ENCODE measurements at places on chromosomes 1 and 21.

GRCh38 chr1:111200802-111201161 is 336 bp upstream of the DENND2D start:
- no peak for DNase-seq

GRCh38 chr21:15060543-15061175 is 4.1 kb downstream of the NRIP1 start:
- no peak for DNase-seq

DNA sequence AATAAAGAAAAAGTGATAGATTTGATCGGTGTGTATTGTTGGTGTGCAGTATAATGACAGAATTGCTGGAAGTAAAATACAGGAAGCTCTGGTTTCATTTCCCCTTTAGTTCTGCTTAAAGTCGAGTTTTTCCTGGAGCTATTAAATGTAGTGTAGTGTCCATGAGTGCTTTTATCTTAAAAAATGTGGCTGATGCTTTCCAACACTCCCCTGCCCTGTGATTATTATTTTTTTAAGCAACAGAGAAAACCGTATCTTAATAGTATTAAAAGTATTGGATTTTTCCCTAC is 1.1 kb downstream of the LGALS8 start:
- no peak for DNase-seq

DNA sequence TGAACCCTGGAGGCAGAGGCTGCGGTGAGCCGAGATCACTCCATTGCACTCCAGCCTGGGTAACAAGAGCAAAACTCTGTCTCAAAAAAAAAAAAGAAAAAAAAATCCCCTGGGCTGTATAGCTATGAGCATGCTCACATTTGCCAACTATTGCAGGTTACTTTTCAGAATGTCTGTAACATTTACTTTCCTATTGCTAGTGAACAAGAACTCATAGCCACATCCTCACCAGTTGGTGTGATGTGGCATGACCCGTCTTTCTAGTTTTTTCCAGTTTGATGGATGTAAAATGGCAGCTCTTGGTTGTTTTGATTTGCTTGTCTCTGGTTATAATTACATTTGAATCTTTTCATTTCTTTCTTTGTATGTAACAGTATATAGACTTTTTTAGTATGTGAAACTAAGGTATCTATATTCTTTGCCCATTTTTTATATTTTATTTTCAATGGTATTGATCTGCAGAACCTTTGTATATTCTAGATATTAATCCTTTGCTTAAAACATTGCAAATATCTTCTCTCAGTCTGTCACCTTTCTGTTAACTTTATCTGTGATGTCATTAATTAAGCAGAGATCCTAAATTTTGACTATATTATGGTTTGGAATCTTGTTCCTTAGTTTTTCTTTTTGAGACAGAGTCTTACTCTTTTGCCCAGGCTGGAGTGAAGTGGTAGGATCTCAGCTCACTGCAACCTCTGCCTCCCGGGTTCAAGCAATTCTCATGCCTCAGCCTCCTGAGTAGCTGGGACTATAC is 11.6 kb downstream of the MED18 start:
- DNase-seq = no peak

DNA sequence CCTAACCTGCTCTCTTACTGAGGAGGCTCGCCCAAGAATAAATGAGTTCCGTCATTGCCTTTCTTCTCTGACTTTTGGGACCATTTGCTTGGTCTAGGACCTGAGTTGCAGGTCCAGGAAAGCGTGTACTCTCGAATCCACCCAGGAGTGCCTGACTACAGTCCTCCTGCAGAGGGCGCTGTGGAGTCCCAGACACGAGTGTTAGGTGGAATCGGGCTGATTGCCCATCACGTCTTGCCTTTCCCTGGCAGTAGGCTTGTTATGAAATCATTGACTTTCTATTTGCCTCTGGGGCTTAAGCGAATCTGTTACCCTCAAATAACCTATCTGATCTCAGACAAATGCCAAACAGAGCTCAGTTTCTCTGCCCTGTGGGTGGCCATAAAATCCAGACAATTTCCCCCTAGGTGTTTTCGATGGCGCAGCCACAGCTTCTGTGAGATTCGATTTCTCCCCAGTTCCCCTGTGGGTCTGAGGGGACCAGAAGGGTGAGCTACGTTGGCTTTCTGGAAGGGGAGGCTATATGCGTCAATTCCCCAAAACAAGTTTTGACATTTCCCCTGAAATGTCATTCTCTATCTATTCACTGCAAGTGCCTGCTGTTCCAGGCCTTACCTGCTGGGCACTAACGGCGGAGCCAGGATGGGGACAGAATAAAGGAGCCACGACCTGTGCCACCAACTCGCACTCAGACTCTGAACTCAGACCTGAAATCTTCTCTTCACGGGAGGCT is at the start of gene IL20:
TSS of gene IL20 (plus strand) at position 685 of the 733 bp plus-strand sequence. CDS start 230 bp downstream, outside the sequence.
- peak; percentile 61 for DNase-seq

DNA sequence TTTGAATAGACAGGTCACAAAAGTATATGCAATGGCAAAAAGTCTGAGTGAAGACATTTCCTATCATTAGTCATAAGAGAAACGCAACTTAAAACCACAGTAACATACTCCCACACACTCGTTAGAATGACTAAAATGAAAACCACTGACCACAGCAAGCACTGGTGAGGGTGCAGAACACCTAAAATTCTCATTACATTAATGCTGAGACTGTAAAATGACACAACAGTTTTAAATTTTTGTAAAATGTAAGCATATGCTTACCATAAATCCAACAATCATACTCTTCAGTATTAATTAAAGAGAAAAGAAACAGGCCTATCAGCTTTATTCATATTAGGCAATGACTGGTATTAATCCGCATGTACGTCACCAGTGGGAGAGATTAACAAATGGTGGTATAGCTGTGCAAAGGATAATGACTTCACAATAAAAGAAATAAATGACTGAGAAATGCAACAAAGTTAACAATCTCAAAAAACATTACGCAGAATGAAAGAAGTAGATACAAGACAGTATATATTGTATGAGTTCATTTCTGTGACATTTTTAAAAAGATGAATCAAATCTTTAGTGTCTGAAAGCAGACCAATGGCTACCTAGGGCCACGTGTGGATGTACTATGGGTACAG is 253.5 kb downstream of the AKT3 start:
- no peak for DNase-seq

DNA sequence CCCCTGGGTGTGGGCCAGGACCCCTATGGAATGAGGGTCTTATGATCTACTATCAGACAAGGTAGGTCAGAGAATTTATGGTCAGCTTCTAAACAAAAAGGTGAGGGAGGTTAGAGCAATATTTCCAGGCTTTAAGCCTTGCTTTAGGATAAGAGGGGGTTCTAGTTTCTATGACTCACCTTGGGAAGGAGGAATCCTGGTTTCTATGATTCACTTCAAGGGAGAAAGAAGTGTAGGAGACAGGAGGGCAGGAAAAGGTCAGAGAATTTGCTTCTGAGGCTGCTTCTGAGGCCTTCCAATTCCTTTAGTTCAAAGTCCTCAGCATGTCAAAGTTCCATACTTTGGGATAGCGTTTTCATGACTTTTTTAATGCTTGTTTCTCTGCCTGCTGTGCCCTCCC is 35.2 kb downstream of the RGL1 start:
- no peak for DNase-seq

DNA sequence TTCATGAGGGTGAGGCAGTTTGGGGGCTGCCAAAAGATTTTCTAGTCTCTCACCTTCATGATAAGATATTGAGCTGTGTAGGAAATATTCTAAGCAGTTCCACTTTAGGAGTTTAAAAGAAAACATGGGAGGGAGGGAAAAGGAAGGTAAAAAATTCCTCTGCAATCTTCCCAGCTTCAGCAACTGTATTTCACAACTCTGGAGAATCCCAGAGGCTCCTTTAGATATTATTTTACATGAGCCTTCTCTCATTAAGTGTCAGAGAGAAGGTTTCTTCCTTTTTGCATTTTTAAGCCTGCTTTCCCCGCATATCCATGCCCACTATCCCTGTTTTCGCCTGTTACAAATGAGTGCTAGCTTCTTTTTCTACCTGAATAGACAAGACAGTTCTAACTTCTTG is 289.4 kb downstream of the CHRM3 start:
- DNase-seq = no peak

GRCh38 chr1:93716163-93716562 is 34.5 kb upstream of the BCAR3 start:
- DNase-seq = no peak

- DNase-seq = no peak
Measured at GRCh38 chr1:26996024-26996423, 2.5 kb downstream of the TRNP1 start.

DNA sequence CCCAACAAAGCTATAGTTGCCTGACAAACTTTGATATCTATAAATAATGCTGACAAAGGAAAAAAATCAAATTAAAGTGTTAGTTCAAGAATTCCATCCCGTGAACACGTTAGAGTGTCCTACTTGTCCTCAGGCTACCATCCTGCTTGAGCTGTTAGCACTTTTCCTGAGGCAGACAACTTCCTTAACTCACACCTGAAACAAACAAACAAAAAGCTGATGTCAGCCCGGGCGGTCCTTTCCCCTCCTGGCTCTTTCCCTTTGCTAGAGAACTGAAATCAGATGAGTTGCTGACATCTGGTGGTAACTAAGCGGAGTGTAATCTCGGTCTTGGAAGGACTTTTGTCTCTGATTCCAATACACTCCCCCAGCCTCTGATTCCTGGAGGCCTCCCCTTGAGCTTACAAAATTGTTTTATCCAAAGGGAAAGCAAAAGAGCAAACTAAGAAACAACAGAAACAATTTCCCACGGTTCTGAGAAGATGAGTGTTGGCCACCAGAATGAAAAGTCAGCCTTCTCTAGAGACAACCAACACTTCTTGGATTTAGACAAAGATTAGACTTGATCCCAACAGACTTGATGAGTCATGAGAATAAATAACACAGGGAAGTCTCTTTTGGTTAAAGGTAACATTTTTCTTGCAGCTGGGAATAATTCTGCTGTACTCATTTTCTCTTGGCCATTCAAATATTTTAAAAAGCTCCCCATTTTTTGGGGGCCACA is 135.4 kb downstream of the PROX1 start:
- DNase-seq = peak; percentile 71

GRCh38 chr1:86583032-86583431 is 36.2 kb downstream of the CLCA4 start:
- DNase-seq = no peak

DNA sequence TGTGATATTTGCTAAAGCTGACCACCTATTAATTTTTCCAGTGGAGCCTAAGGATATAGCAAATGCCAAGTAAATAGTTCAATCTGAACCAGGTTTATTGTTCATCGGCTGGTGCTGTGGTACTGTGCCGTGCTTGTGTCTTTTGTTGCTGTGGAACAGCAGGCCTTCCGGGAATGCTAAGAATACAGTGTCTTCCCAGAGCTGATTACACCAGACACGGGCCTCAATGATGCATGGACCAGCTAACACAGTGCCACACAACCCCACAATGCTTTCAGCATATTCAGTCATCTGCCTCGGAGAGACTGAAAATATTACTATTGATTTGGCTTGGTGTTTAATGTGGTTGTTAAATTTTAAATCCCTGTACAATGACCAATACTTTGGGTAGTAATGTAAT is 415.4 kb downstream of the PTBP2 start:
- no peak for DNase-seq

DNA sequence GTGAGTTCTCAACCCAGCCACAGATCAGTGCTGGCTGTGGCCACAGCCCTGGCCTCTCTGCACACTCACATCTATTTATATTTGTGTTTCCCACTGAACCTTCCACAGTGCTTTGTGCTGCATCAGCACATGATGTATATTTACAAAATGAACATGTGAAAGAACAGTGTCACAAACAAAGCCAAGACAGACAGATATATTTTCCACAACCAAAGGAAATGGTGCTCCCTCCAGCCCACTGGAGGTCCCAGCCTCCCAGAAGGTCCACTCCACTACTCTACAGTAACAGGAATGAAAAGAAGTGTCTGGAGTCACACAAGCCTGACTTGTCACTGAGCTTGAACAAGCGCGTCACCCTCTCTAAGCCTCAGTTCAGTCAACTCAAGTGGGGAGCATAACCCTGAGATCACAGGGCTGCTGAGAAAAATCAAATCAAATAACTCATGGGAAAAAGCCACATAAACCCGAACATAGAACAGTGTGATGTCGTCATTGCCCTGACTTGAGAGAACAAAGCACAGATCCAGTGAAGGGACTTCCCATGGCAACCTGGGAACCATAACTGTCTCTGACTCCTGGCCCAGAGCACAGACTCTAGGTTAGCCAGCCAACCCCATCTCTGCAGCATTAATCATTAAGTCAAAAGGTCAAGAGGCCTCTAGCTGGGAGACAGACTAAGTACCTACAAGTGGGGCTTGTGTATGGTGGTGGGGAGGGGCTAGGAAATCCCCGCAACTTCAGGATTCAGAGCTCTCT is 121.2 kb downstream of the TRABD2B start:
- no peak for DNase-seq
